Suppressor macrophage treated with lipopolysaccharide for 4 hours (primary cell): ENCODE measurements at places on chromosomes 4 and X.
A peak's percentile ranks its signal among the peaks of the same experiment; 100 is the strongest.

DNA sequence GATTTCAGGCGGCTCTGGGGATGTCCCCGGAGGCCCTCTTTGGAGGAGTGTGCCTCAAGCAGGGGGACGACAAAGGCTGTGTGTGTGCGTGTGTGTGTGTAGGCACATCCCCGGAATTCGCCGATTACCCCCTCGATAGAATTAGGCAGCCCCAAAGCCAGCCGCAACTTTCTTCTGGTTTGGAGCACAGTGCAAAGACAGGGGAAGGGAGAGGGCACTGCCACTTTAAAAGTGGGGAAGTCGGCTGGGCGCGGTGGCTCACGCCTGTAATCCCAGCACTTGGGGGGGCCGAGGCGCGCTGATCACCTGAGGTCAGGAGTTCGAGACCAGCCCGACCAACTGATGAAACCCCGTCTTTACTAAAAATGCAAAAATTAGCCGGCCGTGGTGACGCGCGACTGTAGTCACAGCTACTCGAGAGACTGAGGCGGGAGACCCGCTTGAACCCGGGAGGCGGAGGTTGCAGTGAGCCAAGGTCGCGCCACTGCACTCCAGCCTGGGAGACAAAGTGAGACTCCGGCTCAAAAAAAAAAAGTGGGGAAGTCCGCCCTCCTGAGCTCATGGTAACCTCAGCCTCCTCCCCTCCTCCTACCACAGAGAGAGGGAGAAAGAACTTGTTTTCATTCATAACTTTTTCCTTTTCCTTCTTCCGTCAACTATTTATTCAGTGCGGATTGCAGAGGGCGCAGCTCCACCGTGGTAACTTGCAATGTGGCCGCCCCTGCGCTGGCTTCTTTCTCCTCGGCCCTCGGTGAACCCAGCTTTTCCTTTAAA is 2.4 kb downstream of the SPRY1 start:
- DNase-seq = peak; percentile 32

GRCh38 chr4:1602655-1603412 is 81.3 kb downstream of the FAM53A start:
- DNase-seq = no peak

GRCh38 chr4:23009093-23009492 is 316.4 kb downstream of the GBA3 start:
- no peak for DNase-seq

DNA sequence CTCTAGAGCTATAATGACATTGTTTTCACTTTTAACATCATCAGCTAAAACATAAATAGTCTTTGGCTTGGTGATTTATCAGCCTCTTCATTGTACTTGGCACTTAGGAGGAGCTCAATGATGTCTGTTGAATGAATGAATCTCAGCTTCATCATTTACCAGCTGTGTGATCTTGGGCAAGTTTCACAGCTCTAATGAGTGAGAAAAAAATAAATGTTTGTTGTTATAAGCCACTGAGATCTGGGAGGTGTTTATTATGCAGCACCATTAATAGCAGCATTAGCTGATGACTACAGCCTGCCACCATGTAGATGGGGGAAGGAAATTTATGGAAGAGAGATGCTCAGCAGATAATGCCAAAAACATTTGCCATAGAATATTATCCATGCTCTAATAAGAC is 63.6 kb upstream of the C1QTNF7 start:
- no peak for DNase-seq

DNA sequence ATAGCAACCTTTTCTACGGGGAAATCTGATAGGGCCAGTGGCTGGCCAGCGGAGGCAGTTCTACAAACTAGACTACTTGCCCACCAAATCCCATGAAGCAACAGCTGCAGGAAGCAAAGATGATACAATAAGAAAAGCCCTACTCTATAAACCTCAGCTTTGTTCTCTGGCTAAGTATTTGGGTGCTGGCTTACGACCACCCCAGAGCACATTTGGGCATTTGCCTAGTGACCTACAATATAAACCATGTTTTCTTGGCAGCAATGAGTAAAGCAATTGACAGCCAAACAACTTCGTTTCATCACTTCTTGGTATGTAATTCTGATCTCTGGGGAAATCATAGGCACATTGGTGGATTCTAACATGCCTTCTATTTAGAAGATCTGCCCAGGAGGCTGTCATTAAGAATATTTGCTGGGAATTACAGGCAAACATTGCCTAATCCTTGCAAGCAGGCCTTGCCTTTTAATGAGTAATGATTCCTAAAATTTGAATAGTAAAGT is 7.5 kb upstream of the LHFPL1 start:
- DNase-seq = no peak

GRCh38 chr4:1325176-1325480 is 21.9 kb upstream of the UVSSA start:
- no peak for DNase-seq

DNA sequence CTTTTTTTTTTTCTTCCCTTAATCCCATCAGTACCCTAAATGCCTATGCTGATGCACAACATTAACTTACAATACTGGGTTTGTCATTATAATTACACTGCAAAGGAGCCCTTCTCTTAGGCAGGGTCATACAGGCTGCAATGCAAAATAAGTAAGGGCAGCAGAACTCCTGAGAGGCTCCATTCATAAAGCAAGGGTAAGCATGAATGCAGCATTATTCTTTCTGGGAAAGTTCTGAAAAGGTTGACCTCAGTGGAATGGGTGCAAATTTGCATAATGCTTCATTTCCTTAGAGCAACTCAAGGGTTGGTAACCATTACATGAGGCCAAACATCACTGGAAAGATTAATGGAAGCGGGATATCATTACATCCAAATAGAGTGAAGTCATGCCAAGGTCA is 789.2 kb downstream of the KLHL13 start:
- DNase-seq = no peak

DNA sequence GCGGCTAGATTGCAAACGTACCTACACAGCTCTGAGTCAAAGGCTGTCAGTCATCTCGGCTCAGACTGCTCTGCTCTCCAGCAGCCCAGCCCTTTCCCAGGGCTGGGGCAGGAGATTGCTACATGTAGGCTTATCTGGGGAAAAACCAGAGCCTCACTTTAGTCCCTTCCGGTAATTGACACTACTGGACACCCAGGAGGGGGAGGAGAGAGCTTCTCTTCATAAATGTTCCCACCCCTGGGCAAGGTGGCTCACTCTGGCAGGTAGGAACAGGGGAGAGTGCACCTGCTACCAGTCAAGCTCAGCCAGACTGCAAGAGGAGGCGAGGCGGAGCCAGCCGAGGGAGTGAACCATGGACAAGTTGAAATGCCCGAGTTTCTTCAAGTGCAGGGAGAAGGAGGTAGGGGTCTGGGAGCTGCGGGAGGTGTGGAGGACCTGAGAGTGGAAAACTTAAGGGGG is at the start of gene SLC6A14:
SLC6A14 (plus strand) TSS at position 249 of the 459 bp plus-strand sequence; CDS start at position 353, 104 bp downstream.
- no peak for DNase-seq

GRCh38 chrX:119753639-119754257 is 4.6 kb upstream of the SOWAHD start:
- DNase-seq = no peak

GRCh38 chr4:61619528-61619927 is 419.4 kb downstream of the ADGRL3 start:
- no peak for DNase-seq

- DNase-seq = peak; percentile 31
These were observed 5.4 kb upstream of the RS1 start for GRCh38 chrX:18677161-18677869.

DNA sequence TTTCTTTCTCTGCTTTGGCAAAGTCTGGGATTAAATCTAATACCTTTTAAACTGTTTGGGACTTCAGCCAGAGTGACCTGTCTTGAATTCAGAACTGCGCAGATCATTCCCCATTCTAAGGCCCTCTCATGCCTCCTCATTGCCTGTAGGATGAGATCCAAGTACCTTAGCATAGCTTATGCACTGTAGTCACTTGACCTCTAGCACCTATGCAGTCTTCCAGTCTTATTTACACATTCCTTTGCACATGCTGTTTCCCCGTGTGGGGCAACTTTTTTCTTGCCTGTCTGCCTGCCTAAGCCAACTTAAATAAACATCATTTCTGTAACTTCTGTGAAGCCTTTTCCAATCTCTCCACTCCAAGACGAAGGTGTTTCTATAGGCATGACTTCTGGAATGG is 68.4 kb downstream of the AR start:
- no peak for DNase-seq

DNA sequence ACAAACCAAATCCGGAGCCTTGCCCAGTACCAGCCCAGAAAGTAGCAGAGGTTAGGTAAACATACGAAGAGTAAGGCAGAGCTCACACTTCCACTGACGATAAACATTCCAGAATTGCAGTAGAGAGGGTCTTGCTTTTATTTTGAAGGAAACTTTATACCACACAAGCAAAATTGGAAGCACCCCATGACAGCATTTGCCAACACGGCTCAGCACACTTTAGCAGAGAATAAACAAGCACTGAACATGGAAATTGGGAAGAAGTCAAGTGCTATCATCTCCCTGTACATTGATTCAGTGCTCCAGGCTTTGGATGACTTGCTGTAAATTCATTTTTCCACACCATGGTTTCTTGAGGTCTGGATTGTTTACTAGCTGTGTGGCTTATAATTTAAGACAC is 160.7 kb upstream of the FAM47C start:
- no peak for DNase-seq

DNA sequence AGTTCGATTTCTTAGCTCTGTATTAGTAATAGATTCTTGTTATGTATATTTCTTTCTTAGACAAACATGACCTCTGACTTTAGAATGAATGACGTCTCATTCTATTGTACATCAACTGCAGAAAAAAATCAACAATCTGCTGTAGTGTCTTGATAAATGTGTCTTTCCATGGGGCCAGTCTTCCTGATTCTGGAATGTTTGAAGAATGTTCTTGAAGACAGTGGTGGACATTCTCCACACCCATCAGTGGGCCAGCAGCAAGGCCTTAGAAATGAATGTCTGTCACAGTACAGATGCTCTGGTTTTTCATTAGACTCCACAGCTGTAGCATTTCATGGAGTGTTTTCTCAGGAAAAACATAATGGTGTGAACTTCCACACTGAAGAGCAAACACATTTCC is 63.2 kb upstream of the FAM47B start:
- no peak for DNase-seq

- DNase-seq = no peak
These were observed 1624.8 kb upstream of the TENM3 start for GRCh38 chr4:180618396-180618795.

DNA sequence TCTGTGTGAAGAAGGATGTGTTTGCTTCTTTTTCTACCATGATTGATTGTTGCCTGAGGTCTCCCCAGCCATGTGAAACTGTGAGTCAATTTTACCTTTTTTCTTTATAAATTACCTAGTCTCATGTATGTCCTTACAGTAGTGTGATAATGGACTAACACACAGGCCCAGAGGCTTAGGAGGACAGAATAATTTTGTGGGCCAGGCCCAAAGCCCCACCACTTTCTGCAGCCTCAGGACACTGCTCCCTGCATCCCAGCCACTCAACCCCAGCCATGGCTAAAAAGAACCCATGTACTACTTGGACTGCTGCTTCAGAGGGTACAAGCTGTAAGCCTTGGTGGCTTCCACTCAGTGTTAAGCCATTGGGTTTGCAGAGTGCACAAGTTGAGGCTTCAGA is 512.7 kb upstream of the CT83 start:
- DNase-seq = no peak
